Regular cardiac myocyte (primary cell): ENCODE measurements at places on chromosomes 1 and 21. TPM values are rescaled to one million over a fixed set of nuclear protein-coding genes. Genes with fewer than 3 reads are reported as not detected.

MAD2L2 gene
- 26.2 and 32.4 TPM in 2 replicates for total RNA-seq

WLS gene
- 85.1 and 116 TPM in 2 replicates for total RNA-seq

PTPN22 gene
- total RNA-seq: 2.1 and 3.1 TPM in 2 replicates

C8A gene
- total RNA-seq: not detected in 2 replicates

ELF3 gene
- 0.77 and 2.5 TPM in 2 replicates for total RNA-seq

SLC9C2 gene
- total RNA-seq: 0.28 TPM in 1 of 2 replicates, not detected in the other

SH2D1B gene
- total RNA-seq: not detected in 2 replicates

PLPP3 gene
- 72.3 and 110 TPM in 2 replicates for total RNA-seq
